ENCODE measurements at places on chromosomes 3 and 15.

DNA sequence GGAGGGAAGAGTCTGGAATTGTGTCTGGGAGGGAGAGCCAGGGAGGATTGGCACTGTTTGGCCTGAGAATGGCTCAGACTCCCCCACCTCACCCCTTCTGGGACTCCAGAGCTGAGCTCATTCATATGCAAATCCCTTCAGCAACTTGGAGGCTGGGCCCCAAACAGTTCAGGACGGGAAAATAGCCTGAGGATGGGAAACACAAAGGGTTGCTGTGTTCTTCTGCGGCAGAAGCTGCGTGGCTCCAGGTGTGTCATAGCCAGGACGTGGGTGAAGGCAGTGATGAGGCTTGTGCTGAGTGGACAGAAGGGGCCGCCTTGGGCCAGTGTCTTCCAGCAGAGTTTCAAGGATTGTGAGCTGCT, 16.6 kb downstream of the MASP1 start:
- no peak for DNase-seq

GRCh38 chr15:76776480-76776879, 128.7 kb downstream of the SCAPER start:
- DNase-seq: no peak

DNA sequence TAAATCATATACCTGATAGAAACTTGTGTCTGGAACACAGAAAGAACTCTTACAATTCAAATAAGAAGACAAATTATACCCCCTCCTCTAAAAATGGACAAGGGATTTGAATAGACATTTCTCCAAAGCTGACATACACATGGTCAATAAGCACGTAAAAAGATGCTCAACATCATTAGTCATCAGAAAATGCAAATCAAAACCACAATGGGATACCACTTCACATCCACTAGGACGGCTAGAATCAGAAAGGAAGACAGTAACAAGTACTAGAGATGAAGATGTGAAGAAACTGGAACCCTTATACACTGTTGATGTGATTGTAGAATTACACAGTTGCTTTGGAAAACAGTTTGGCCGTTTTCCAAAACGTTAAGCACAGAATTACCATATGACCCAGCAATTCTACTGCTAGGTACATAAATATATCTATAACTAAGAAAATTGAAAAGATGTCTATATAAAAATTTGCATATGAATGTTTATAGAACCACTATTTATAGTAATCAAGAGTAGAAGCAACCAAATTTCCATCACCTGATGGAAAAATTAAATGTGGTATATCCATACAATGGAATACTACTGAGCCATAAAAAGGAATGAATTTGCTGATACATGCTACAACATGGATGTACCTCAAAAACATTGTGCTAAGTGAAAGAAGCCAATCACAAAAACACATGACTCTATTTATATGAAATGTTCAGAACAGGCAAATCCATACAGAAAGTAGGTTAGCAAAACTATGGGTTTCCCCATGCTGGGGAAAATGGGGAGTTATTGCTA, 60.8 kb downstream of the GREM1 start:
- no peak for DNase-seq

DNA sequence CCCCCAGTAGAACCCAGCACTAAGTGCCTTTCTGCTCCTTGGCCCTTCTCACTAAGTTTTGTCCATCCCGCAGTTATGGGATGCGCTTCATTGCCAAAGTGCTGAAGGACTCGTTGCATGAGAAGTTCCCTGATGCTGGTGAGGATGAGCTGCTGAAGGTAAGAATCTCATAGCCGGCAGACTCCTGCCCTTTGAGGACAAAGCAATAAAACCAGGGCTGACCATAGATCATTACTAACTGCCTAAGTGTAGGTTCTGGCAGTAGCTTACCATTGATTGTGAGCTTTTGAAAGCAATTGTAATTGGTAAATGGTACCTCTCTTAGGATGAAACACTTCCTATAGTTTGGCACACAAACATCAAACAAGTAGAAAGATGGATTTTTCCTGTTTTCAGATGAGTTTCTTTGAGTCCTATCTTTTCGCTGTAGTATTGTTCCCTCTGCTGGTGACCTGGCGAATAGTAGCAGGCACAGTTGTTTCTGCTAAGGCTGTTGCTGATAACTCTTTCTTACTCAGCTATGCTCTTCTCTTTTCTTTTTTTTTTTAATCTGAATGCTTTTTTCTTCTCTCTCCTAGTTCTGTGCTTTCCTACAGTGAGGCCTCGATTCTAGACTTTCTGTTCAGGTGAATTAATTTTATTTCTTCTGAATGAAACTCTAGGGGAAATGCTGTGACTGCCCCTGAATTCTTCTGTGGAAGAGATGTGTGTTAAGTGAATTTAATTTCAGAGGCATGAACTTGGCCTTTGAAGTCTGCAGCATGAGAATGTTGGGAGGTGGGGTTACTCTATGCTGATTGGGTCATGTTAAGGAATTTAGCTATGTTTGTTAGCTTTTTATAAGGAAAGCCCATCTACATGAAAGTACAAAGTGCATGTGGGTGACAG, 47.4 kb upstream of the CRTC3 start:
- peak; percentile 18 for DNase-seq

DNA sequence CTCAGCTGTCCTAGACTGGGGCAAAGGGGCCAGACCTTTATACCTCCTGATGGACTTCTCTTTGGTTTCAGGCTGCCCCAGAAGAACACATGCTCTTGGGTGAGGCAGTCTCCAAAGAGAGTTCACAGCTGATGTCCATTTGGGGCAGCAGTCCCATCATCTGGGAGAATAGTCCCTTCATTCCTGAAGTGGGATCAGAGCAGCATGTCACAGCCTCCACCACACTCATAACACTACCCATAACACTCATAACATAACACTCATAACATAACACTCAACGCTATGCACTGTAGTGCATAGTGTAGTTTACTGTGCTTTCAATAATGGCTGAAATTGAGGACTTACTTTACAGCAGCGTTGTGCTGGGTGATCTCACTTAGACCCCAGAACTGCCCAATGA, 36.7 kb upstream of the PLCL2 start:
- DNase-seq: no peak

- DNase-seq: no peak
These were observed 723.9 kb upstream of the ALCAM start for GRCh38 chr3:104642827-104643226.

DNA sequence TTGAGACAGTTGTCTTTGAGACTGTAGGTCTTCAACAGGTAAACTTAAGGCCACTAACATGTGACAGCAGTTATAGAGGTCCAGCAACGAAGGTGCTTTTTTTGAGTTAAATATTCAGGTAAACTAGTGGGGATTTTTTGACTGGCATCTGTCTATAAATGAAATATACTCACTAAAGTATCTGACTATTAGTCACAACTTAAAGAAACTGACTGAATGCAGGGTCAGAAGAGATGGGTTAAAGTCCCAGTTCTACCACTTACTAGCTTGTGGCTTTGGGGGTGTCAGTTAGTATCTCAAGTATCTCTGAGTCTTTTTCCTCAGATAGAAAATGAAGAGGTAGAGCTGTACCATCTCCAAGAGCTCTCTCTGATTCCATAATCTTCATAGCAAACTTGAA, 18.0 kb downstream of the MIX23 start:
- DNase-seq: no peak

- no peak for DNase-seq
These were observed 1.3 kb downstream of the RHCG start for GRCh38 chr15:89494941-89495637.

DNA sequence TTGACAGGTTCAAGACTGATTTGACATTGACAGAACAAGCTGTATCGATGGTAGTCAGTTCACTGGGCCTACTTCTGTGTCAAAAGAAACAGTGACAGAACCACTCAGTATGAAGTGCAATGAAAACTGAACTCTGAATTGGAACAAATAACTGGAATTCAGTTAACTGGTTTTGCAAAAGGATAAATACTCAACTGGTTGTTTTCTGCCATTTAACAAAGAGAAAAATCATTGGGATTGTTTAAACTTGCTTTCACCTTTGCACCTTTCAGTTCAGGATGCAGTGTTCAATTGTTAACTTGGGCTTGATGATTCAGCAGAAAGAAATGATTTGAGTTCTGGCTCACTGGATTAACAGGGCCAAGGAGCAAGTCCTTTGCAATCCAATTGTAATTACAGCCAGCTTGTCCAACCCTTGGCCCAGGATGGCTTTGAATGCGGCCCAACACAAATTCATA, 4.9 kb downstream of the BTD start:
- no peak for DNase-seq

GRCh38 chr15:90749754-90750153, 32.6 kb downstream of the BLM start:
- no peak for DNase-seq

- no peak for DNase-seq
These were observed 474.8 kb downstream of the CNTN3 start for GRCh38 chr3:74139648-74140047.

DNA sequence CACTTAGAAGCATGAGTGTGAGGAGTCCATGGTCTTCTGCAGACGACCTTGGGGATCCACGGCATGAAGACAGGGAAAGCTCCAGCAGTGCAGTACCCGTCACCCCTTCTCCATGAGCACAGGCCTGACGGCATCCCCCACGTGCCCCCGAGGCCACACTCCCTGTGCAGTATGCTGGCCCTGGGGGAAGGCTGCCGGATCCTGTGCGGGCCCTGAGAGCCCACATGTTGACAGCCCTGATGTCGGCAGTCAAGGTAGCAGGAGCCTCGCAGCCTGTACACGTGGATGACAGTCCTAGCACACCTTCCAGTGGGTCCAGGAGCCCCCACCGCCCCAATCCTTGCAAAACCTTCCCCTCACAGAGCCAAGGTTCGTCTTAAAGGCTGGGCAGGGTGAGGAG, 195.3 kb downstream of the ATP10A start:
- no peak for DNase-seq

GRCh38 chr3:142646020-142646785, 50.0 kb downstream of the PLS1 start:
- no peak for DNase-seq

DNA sequence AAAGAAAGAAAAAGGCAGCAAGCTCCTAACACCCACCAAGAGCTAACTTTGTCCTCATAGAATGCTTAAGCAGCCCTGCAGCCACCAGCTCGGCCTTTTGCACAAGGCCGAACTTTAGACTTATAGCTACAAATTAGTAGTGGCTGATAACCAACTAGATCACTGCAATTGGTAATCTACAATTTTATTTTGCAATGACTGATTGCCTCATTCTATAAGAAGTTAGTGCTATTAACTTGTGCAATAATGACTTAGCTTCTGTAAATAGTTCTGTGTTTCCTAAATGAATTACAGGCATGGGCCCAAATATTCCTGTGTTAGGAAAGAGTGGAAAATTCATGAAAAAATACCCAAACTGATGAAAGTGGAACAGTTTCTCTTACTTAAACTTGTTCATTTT, 284.8 kb upstream of the CFAP20DC start:
- DNase-seq: no peak

GRCh38 chr3:60917141-60917540, 334.1 kb downstream of the FHIT start:
- DNase-seq: no peak

- DNase-seq: no peak
These were observed 9.8 kb upstream of the SEMA4B start for GRCh38 chr15:90191344-90191687.

GRCh38 chr3:94258851-94259250, 196.0 kb downstream of the NSUN3 start:
- DNase-seq: no peak

DNA sequence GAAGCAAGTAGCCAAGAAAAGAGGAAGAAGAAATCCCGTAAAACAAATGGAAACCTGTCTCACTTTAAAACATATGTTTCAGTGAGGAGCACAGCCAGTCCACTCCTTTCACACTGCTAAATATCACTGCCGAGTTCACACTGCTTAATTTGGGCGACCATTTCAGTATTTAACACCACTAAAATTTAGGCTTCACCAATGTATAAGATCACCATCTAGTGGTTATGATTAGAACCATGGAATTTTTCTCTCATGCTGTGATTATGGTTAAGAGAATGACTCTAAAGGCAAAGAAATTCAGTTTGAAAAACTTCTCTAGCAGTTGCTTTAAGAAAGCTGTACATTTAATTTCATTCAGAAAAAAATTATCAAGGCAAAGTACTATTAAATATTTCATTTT, 16.6 kb downstream of the SLC4A7 start:
- DNase-seq: no peak

GRCh38 chr3:1987980-1988379, 110.7 kb upstream of the CNTN4 start:
- no peak for DNase-seq

DNA sequence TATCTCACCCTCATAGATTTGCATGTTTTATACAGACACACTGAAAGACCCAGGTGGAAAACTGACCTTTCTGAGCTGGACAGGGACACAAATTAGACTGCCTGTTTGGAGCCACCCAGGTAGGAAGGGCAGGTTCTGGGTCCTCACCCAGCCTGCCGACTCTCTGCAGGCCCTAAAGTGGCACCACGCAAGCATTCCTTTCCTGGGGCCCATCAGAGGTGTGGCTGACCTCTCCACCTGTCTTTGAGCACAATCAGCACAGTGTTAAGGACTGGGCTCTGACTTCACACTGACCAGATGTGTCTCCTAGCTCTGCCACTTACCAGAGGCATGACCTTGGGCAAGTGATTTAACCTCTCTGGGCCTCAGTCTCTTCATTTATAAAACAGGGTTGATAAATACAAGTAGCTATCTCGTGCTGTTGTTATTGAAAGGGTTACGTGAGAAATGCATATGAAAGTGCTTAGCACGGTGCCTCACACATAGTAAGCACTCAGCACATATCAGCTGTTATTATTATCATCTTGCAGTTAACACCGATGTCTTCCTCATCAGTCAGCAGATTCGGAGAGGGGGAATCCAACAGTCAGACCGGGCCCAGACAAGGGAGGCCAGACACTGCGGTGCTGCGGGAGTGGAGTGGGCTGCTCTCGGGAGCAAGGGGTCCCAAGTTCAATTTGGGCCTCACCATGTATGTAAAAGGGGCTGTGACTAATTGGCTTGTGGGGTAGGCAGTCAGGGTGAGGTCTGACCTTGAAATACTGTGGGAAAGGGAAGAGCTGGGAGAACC, 2.0 kb upstream of the TBC1D2B start:
- no peak for DNase-seq

DNA sequence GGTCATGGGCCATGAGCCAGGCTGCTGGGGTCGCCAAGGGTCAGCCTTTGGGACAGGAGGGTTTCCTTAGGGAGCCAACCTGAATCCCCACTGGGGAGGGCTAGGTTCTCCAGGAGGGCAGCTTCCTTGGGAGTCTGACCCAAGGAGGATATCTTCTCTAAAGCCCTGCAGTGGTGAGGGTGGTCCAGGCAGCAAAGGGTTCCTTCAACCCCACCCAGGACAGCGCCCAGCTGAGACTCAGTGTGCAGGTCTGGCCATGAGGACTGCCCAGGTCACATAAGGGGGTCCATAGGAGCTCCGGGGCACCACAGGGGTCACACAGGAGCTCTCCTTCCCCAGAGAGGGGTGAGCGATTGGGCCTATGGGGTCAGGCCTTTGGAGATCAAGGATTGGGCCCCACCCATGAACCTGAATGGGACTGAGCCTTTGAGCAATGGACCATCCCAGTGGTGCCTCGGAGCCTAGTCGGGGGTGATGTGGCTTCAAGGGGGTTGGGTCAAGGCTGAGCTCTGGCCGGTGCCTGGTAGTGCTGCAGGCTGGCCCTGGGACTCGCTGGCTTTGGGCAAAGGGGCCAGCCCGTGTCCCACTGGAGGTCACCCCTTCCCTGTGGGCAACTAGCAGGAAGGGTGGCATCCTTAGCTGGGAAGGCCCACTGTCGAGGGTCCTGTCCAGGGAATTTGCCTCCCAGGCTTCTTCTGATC, 216.5 kb downstream of the SNRPN start:
- no peak for DNase-seq

Measured in Panc1 (cell line).